ENCODE measurements at places on chromosomes 2 and 18.
A peak's percentile ranks its signal among the peaks of the same experiment; 100 is the strongest.

- DNase-seq = no peak
Measured at GRCh38 chr2:206940546-206940945, 1.2 kb downstream of the CPO start.

GRCh38 chr2:45166229-45166890 is 157.1 kb upstream of the SIX2 start:
- no peak for DNase-seq

GRCh38 chr2:24824966-24825882 is 32.0 kb downstream of the CENPO start:
- DNase-seq = no peak

GRCh38 chr18:13361431-13361830 is 142.9 kb downstream of the LDLRAD4 start:
- DNase-seq = no peak

DNA sequence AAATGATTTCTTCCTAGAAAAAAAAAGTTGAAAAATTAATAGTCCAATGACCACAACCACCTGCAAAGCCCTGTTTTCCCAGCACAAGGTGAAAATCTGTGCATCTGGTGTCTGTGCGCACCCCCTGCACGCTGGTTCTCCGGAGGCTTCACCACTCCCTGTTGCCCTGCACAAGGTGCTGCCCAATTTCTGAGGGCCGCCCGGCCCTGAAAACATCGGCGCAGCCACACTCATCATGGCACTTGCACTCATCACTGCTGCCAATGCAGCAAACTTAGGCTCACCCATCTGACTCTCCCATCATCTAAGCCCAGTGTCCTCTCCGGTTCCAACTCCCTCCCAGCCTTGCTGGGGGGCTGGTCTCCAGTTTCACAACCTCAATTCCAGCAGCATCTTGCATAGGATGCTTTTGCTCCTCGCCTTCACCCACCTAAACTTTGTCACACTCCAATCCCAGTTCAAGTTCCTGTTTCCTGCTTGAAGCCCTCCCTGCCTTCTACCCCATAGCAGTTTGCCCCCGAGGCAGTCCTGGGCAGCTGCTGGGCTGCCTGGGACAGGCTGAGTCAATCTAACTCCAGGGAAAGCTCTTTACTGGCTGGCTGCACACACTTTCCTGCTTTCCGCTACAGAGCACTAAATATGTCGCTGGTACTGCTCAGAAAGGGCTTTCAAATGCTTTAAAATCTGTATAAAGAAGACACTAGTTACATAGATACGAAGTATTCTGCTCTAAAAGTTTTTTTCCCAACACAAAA is 522.5 kb upstream of the ID2 start:
- DNase-seq = no peak

DNA sequence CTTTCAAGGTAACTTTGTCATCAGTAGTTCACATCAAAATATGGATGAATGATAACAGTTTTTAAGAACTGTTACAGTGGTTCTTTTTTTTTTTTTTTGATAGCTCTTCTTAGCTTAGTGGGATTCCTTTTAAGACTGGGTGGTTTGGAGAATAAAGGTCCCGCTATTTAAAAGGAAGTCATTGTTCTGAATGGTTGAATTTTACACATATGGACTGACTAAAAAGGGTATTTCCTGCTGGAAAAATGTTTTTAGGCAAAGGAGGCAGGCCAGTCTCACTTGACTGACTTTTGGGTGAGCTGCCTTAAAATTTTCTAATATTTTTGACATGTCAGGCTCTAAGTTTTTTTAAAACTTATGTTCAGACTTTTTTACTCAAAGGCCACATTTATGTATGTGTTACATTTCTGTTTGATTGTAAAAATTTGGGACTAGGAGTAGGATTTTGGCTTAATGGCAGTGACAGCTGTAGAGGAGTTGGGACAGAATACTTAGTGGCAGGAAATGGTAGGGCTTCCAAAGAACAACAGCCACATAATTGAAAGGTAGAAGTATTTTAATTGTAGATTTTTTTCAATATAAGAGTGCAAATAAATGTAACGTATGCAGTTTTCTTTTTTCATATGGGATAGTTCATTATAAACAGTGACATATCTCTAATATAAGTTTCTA is 13.7 kb downstream of the VAPA start:
- DNase-seq = no peak

DNA sequence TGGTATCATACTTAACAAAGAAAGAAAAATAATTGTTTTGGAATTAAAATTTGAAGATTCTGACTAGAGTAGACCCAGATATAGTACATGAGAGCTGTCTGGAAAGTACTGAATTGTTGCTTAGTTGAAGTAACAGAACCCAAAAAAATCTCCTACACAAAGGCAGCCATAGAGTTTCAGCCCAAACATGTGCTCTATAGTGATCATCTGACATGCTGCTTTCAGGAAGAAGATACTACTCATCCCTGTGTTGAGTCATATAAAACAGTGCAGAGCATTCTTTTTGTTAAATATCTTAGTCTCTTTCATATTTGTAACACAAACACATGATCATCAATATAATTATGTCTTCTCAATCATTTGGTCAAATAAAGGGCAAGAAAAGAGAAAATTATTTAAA is 84.8 kb upstream of the PTPRM start:
- no peak for DNase-seq

GRCh38 chr2:150792780-150793300 is 305.4 kb upstream of the RND3 start:
- no peak for DNase-seq

- peak; percentile 36 for DNase-seq
Measured at GRCh38 chr2:136131961-136132824, 14.2 kb upstream of the CXCR4 start.

GRCh38 chr2:209426432-209426831 is 2.6 kb downstream of the MAP2 start:
- DNase-seq = no peak

- no peak for DNase-seq
Measured at GRCh38 chr2:166184789-166185188, 57.0 kb upstream of the SCN1A start.

GRCh38 chr2:212027681-212028628 is 510.6 kb downstream of the ERBB4 start:
- DNase-seq = no peak

DNA sequence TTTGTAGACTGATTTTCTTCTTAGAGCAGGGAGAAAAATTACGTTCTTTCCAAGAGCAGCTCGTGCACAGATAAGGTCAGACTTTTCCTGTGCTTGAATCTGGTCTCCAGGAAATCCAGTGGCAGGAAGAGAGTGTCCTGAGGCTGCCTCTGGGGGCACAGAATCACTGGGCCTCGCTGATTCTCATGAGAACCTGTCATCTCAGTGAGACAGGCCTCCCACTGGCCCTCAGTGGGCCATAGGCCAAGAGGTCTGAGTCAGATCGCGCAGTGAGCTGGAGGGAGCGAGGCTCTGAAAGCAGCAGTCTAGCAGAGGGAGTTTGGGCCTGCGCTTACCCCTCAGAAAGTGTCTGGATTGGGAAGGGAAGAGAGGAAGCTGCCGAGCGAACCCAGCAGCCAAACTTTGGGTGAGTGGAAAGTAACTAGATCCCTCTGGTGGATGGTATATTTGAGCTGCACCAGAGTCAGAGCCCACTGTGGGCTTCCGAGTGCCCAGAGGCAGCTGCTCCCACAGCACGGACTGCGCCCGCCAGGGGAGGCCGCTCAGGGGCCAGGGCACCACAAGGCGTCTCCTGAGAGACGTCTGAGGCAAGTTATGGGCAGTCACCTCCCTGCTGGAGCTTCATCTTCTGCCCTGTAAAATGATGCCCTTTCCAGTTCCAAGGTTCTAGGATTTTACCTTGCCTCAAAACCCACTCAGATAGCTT is 8.2 kb downstream of the GDF7 start:
- DNase-seq = no peak

DNA sequence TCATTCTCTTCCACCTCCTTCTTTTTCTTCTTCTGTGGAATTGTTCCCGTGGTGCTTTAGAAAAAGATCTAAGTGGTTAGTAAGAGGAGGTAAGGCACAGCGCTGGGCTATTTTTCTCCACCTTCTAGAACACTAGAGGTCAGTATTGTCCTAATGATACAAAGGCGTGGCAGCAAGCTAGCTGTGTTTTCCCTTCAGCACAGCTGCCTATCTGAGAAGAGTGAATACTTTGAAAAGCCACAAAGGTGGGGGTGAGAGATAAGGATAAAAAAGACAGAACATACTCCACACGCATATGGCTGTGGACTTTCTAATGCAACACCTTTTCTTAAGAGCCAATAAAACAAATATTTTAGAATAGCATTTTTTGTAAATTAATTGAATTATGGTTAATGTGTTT is 2.1 kb downstream of the CNTNAP5 start:
- DNase-seq = no peak

GRCh38 chr18:42078711-42079110 is 123.7 kb downstream of the PIK3C3 start:
- DNase-seq = no peak

DNA sequence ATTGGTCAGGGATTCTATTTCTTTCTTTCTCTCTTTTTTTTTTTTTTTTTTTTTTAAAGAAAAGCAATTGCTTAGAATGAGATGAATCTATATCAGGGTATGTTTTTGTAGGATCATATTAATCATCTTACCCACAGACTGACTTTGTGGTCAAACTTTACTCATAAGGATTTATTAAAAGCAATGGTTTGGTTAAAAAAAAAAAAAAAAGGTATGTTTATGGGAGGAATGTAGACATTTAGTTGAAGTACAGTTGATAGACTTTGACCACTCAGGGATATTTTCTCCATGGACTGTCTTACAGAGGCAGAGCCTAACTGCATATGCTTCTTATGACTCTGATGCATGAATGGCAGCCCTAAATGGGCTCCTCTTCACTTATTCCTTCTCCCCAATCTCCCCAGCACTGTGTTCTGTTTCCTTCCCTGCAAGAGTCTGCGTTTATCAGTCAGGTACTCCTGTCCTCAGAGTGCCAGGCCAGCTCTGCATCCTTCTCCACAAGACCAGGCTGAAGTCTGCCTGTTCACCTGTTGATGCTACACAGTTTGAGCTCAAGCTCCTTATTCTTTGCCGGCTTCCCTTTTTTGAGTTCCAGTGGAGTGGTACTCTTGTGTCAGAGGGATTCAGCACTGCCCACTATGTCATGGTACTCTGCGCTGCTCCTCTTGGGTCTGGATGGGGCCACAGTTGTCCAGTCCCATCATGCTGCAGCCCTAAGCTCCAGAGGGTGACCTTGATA is 24.3 kb downstream of the CRIM1 start:
- no peak for DNase-seq

- no peak for DNase-seq
Measured at GRCh38 chr2:35731674-35732073, 623.9 kb upstream of the CRIM1 start.

GRCh38 chr2:58448845-58449244 is 207.7 kb upstream of the FANCL start:
- DNase-seq = no peak

- DNase-seq = no peak
Measured at GRCh38 chr2:215664847-215665525, 229.1 kb upstream of the FN1 start.

DNA sequence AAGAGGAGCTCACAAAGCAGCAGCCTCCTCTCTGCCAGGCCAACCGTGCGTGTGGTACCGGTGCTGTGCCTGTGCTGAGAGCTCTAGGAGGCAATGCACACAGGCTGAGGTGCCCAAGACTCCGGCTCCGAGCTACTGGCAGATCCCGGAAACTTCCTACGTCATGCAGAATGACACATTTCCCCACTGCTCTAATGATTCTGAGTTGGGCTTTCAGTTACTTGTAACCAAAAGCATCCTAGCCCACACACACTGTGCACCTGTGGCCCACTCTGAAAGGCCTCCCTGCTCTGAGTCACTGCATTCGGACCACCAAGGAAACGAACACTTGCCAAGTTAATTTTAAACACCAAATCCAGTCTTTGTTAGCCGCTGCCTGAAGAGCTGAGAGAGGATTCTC is 9.3 kb upstream of the RNU4ATAC start:
- no peak for DNase-seq

DNA sequence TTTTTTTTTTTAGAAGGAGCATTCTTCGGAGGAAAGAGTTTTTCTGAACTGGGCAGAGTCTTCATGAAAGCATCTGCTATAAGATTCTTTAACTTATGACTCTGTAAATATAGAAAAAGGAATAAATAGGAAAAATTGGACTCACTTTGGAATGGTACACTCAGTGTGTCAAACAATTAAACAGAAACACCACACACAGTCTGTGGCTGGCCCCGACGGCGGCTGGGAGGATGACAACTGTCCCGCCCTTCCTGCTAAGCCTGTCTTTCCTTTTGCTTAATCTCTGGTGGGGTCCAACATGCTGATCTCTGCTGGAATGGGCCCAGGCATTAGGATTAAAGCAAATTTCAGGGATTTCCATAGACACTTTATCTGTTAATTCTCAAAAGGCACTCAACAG is 12.5 kb upstream of the RAB31 start:
- no peak for DNase-seq

- DNase-seq = no peak
Measured at GRCh38 chr18:35731701-35732100, 150.2 kb downstream of the GALNT1 start.

DNA sequence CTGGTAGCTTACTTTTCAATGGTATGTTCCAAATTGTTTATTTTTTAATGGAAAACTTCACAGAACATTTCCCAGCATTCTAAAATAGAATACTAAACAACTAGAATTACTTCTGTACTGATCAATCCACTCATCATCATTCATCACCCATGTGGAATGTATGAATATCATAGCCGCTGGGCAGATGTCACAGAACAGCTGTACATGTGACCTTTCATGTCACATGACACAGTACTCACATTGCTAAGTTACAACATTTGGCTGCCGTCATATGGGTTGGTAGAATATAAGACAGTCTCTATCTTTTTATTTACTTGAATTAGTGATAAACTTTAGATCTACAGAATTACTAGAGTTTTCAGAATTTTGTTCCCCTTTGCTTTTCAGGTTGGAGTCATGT is 387.6 kb downstream of the ZEB2 start:
- DNase-seq = no peak

DNA sequence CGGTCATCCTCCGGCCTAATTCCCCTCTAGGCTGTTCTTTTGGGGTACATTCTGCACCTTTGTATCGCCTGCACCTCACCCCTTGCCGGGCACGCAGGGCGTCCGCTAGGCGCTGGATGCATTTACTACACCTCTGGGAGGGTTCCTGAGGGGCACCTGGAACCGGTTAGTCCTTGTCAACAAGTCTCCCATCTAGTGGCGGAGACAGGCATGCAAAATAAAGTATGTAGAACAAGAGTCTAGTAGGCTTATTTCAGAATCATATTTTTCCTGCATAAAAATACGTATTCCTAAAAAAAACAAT is 705 bp upstream of the TEX261 start:
- no peak for DNase-seq

GRCh38 chr2:25494616-25495015 is 152.9 kb upstream of the DNMT3A start:
- no peak for DNase-seq

DNA sequence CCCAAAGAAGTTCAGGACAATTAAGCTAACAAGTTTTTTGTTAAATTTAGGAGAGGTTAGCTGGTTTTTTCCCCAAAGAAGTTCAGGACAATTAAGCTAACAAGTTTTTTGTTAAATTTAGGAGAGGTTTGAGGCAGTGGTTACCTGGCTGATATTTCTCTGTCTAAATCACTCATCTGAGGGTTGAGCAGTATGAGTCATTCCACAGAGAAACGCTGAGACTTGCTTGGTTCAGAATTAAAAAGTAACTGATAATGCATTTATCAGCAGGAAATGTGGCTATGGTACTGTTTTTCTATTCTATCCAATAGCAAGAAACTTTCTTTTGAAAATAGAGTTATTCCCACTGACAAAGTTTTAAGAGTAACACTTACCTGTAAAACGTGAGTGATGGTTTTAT is 22.8 kb upstream of the KIDINS220 start:
- DNase-seq = no peak

- DNase-seq = no peak
Measured at GRCh38 chr2:20616341-20616871, 34.5 kb downstream of the HS1BP3 start.

All from esophagus squamous epithelium (tissue), 5 donors.